ENCODE measurements at places on chromosomes 7 and 10.

- no peak for DNase-seq
These were observed 13.5 kb downstream of the OR9A2 start for GRCh38 chr7:143013473-143013872.

GRCh38 chr10:69088801-69089501 is 1.0 kb downstream of the SRGN start:
- DNase-seq = no peak

GRCh38 chr7:142793156-142793555 is 22.4 kb downstream of the PRSS2 start:
- no peak for DNase-seq

DNA sequence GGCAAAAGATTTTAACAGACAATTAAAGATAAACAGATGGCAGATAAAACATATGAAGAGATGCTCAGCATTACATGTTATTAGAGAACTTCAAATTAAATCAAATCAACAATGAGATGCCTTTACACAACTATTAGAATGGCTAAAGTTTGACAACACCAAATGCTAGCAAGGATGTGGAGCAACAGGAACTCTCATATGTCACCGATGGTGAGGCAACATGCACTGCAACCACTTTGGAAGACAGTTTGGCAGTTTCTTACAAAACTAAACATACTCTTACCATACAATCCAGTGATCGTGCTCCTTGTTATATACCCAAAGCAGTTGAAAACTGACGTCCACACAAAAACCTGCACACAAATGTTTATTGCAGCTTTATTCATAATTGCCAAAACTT is 13.7 kb upstream of the ATE1 start:
- no peak for DNase-seq

- no peak for DNase-seq
These were observed at the start of gene CLRN3 for GRCh38 chr10:127892743-127893142. Gene CLRN3 (minus strand): TSS chr10:127892941. CDS start chr10:127892784, 157 bp downstream.

GRCh38 chr10:50497758-50498157 is 126.0 kb downstream of the SGMS1 start:
- no peak for DNase-seq

DNA sequence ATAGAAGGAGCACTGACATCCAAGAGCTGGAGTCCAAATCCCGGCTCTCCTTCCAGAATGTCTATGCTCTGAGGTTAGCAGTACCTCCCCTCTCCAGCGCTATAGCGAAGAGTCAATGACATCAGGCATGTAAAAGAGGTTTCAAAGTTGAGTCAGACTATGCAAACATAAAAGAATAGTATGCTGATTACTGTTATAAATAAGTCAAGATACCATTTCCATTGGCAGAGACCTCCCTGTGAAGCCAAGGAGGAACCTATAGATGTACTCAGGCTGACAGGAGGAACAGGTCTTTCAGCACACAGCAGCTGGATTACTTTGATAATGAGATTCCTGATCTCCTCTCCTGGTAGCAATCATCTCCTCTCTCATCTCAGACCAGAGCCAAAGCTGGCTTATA is 103.9 kb upstream of the EFCAB10 start:
- no peak for DNase-seq

GRCh38 chr10:26085549-26085948 is 131.0 kb upstream of the GAD2 start:
- no peak for DNase-seq

- DNase-seq = no peak
These were observed 565 bp downstream of the ATP5MK start for GRCh38 chr10:103395754-103396066.

GRCh38 chr10:88490231-88490980 is 92.7 kb downstream of the RNLS start:
- DNase-seq = no peak

- no peak for DNase-seq
These were observed 63.3 kb upstream of the IL6 start for GRCh38 chr7:22663721-22664120.

DNA sequence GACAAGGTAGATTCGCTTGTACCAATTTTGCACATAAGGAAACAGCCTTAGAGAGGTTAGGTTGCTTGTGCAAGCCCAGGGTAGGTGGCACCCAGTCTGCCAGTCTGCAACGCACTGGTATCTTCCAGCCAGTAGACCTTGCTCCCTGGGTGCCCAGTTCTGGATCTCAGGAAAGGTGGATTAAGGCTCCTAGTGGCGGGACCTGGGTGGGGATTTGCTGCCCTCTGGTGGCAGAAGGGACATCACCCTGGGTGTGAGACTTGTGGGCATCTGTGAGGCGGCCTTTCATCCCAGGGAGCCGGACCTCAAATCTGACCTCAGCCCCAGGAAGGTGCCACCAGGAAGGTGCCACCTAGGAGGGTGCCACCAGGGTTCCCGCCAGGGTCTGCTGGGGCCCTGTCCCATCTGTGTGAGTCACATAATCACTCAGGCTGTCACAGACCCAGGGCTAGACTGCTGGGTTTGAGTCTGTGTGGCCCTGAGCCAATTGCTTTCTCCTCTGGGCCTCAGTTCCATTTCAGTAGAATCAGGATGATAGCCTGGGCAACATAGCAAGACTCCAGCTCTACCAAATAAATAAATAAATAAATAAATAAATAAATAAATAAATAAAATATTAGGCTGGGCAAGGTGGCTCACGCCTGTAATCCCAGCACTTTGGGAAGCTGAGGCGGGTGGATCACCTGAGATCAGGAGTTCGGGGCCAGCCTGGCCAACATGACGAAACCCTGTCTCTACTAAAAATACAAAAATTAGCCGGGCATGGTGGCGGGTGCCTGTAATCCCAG is 5.3 kb upstream of the PRKRIP1 start:
- DNase-seq = peak; percentile 41

DNA sequence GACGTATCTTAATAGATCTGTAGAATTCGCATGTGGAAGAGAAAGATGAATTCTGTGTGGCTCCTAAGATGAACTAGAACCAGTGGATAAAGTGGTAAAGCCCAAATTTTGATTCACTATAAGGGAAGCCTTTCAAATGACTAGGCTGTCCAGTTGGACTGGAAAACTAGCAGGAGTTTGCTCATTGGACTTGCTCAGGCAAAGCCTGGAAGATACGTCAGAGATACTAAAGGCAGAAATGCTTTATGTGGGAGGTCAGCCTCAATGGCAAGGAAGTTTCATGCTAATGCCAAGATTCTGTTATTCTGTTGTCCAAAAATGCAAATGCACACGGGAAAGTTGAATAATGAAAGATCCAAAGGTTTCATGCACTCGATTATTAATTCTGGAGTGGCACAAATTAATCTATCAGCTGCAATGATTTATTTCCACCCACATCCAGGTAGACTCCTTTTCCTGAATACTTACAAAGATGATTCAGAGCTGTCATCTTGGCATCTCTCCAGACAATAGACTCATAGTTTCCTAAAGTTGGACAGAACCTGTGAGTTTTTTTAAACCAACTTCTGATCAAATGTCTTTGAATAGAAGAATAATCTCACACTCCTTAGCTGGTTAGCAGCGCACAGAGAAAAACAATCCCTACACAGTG is 20.5 kb upstream of the PPP1R3C start:
- no peak for DNase-seq

GRCh38 chr7:148669927-148670326 is 28.8 kb upstream of the CUL1 start:
- no peak for DNase-seq

GRCh38 chr7:106176414-106177299 is 64.5 kb upstream of the SYPL1 start:
- DNase-seq = peak; percentile 41

- DNase-seq = no peak
These were observed 20.7 kb downstream of the PDIA4 start for GRCh38 chr7:149007611-149008010.

GRCh38 chr7:116380025-116380424 is 119.5 kb upstream of the CAV2 start:
- no peak for DNase-seq

DNA sequence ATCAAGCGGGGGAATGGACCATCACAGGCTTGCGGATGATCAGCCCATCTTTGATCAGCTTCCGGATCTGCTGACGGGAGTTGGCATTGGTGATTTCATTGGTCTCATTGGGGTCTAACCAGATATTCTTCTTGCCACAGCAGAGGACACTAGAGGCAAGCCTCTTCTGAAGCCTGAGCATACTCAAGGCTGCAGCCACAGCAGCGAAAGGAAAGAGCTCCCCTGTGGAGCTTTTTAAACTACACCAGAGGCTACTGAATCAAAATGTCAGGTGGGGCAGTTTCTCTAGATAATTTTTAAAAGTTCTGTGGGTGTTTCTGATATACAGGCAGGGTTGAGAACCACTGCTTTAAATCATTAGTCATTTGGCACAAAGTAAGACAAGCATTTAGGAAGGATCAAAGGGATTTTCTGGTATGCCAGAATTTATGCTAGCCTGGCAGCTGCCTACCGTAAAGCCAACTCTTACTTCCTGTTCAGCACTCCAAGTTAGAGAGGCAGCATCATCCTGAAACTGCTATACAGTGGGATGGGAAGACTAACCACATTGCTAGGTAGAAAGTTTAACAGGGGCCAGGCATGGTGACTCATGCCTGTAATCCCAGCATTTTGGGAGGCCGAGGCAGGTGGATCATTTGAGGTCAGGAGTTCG is 7.0 kb downstream of the NAPEPLD start:
- no peak for DNase-seq

DNA sequence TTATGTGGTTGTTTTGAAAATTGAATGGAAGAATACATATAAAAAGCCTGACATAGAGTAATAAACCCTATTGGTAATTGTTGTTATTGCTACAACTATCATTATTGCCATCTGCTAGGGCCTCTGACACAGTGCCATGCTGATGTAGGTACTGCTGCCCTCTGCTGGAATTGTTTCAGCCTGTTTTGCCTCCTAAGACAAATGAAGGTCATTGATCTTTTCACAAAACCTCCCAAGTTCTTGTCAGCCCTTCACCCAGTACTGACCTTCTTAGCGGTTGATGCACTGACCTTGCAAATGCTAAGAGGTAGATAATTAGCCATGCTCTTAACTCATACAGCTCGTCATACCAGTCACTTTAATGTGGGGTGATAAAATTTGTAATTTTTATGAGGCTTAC is 975.2 kb downstream of the SORCS1 start:
- no peak for DNase-seq

DNA sequence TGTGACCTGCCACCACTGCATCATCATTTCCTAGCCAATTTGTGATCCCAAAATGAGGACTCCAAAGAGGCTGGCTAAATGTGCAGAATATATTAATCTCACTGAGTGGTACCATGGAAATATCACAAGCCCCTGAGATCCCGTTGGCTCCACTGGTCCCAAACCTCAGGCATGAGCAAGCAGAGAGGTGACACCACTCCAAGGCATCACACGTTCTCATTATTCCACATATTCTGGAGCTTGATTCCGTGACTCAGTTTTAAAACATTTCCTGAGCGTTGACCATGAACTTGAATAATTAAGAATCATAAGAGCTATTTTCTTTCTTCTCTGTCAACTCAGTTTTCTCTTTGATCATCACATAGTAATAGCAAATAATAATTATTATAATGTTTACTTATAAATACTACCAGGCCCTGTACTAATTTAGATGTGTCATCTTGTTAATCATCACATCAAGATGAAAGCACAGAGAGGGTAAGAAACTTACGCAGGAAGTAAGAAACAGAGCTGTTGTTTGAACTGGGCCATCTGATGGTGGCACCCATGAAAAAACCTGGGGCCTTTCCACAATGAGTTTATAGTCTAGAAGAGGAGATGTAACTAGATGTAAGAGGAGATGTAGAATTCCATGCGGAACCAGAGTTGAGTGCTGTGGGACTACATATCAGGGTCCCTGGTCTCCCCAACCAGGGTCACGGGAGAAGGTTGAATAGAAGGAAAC is 3.5 kb downstream of the APBB1IP start:
- no peak for DNase-seq

DNA sequence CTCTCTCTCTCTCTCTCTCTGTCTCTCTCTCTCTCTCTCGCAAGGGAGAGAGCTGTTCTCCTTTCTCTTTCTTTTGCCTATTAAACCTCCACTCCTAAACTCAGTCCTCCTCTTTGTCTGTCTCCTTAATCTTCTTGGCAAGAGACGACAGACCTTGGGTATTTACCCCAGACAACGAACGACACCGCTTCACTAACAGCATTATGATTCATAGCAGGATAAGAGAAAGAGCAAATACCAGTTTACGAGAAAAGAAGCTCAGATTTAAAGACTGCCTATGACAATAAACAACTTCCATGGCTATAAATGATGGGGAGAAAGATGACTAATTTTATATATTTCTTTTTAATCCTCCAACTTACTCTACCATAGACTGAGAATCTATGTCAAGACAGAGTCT is 1396.5 kb upstream of the CELF2 start:
- no peak for DNase-seq

- no peak for DNase-seq
These were observed 11.8 kb downstream of the DPYSL4 start for GRCh38 chr10:132198381-132199181.

GRCh38 chr7:143177374-143178119 is 5.7 kb upstream of the TAS2R39 start:
- DNase-seq = no peak

- DNase-seq = no peak
These were observed 15.7 kb downstream of the ZFAND2A start for GRCh38 chr7:1144269-1144771.

GRCh38 chr10:123323884-123324283 is 169.7 kb downstream of the BUB3 start:
- no peak for DNase-seq

DNA sequence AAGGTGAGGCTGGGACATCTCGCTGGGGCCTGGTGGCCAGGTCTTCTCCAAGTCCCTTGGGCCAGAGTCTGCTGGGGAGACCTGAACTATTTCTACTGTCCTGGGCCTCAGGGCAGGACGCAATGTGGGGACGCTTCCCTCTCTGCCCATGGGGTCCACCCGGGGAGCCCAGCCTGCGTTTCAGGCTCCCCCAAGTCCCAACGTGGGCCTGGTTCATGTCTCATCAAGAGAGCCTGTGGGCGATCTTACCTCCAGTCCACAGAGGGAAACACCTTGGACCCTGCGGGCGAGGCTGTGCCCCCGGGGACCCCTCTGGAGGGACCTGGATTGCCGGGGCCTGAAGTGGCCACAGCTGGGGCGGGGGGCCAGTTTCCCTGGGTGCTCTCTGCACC is 91.7 kb downstream of the DNAJB6 start:
- DNase-seq = no peak

DNA sequence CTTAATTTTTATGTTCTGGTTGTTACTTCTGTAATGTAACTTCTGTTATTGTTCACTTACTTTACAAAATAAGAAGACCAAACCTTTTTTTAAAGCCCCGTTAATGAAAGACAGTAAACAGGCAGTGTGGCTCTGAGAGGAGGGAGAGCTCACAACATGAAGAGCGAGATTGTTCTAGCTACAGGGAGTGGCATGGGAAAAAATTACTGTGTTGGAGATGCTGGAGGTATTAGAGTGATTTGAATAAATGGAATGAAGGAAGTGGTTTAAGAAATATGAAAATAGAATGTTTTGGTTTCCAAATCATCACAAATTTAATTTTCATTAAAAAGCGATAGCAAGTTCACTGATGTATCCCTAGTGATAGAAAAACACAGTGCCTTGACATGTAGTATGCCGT is 31.8 kb downstream of the REEP3 start:
- DNase-seq = no peak

DNA sequence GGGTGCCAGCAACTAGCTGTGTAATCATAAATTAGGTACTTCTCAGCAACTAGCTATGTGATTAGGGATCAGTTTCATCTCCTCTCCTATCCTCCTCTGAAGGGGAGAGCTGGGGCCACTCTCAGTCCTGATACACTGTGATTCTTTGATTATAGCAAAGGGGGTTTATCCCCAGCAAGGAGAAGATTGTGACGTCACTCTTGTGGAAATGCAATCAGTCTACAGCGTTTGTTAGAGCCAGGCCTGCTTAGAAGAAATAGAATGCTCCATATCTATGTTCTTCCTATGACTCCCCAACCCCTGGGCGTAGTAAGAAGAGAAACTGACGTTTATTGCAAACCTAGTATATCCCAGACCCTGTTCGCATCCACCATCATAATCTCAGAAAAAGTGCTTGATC is 308.2 kb downstream of the GFRA1 start:
- DNase-seq = no peak

Data from T-cell (primary cell).